Psoas muscle (tissue), 8 donors: ENCODE measurements at places on chromosomes 3 and 15. TPM values are rescaled to one million over a fixed set of nuclear protein-coding genes. Genes with fewer than 3 reads are reported as not detected.

The PAK6 gene
- 0.47 TPM for polyA plus RNA-seq

- no peak for DNase-seq
Measured at GRCh38 chr3:23390446-23390845, 187.3 kb downstream of the UBE2E2 start.

- no peak for DNase-seq
Measured at GRCh38 chr3:105714453-105714852, 154.4 kb downstream of the CBLB start.

The TGM4 gene
- not detected for polyA plus RNA-seq

DNA sequence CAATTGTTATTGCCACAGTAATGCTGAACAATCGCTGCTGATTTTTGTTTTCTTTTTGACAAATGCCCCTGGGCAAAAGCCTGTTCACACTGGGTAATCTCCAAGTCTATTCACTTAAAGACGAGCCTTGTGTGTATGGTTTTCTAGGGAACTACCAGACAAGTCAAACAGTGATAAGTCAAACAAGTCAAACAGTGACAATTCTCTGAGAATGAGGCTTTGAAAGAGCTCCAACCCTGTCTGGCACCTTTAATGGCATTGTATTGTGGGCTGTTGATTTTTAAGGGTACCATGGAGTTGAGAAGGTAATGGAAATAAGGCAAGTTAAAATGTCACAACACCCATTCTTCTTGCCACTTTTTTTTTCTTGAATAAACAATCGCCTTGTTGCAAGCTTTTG is 59.4 kb upstream of the TMC3 start:
- DNase-seq = no peak
